ENCODE measurements at places on chromosomes 11 and 22. TPM values are rescaled to one million over a fixed set of nuclear protein-coding genes. Genes with fewer than 3 reads are reported as not detected.

Gene SLN
- not detected for total RNA-seq

Gene OR4A16
- not detected for total RNA-seq

Gene ASPHD2
- 16.5 TPM for total RNA-seq

Gene CARD10
- total RNA-seq, result 62.0 TPM

Gene SCUBE2
- total RNA-seq, result 0.56 TPM

Gene SLCO2B1
- total RNA-seq, result not detected

Gene ELFN2
- total RNA-seq, result under 0.01 TPM

Gene UBTFL1
- total RNA-seq, result not detected

Gene RAG1
- total RNA-seq, result 0.64 TPM

Gene TRIM22
- total RNA-seq, result 57.7 TPM

Gene IL17REL
- total RNA-seq, result not detected

Gene P4HA3
- total RNA-seq, result 1.4 TPM

Gene LRRC10B
- not detected for total RNA-seq

Gene SYT13
- total RNA-seq, result not detected

Gene DSCAML1
- total RNA-seq, result not detected

Gene TYR
- total RNA-seq, result not detected

Gene AASDHPPT
- total RNA-seq, result 41.8 TPM

Gene NXPE1
- not detected for total RNA-seq

Gene TNNT3
- total RNA-seq, result not detected

Gene FAM227A
- 5.7 TPM for total RNA-seq

Gene SMIM35
- total RNA-seq, result not detected

Gene C22orf42
- total RNA-seq, result not detected

Gene POU2AF2
- total RNA-seq, result not detected

Gene RAG2
- total RNA-seq, result not detected

Gene CBLIF
- not detected for total RNA-seq

Gene GRAP2
- total RNA-seq, result not detected

Gene LINC01488
- total RNA-seq, result not detected

Gene CFAP300
- total RNA-seq, result 6.4 TPM

Gene CHRM4
- total RNA-seq, result not detected

Gene SYT12
- 1.2 TPM for total RNA-seq

Gene RASSF10
- total RNA-seq, result 3.1 TPM

Gene KIAA1671
- total RNA-seq, result 34.3 TPM

Gene UPK3A
- not detected for total RNA-seq

Gene STX5
- total RNA-seq, result 44.1 TPM

Gene CCDC34
- 6.7 TPM for total RNA-seq

Gene PRR33
- total RNA-seq, result not detected

Gene GNAZ
- 12.0 TPM for total RNA-seq

Gene PGA4
- total RNA-seq, result not detected

Gene ANO5
- total RNA-seq, result not detected
